ENCODE measurements at places on chromosomes 5 and 9. TPM values are rescaled to one million over a fixed set of nuclear protein-coding genes. Genes with fewer than 3 reads are reported as not detected.
A peak's percentile ranks its signal among the peaks of the same experiment; 100 is the strongest.

Gene FGFR4
- total RNA-seq = 2.3 TPM

Gene PRLR
- total RNA-seq = 0.86 TPM

Gene ZNF300
- 0.54 TPM for total RNA-seq

Gene AGXT2
- not detected for total RNA-seq

Gene CEP120
- total RNA-seq = 12.8 TPM

Gene MEIKIN
- total RNA-seq = not detected

Gene FOXI1
- not detected for total RNA-seq

Gene INSL4
- total RNA-seq = not detected

Gene IL5
- not detected for total RNA-seq

Gene SOX30
- total RNA-seq = 0.13 TPM

DNA sequence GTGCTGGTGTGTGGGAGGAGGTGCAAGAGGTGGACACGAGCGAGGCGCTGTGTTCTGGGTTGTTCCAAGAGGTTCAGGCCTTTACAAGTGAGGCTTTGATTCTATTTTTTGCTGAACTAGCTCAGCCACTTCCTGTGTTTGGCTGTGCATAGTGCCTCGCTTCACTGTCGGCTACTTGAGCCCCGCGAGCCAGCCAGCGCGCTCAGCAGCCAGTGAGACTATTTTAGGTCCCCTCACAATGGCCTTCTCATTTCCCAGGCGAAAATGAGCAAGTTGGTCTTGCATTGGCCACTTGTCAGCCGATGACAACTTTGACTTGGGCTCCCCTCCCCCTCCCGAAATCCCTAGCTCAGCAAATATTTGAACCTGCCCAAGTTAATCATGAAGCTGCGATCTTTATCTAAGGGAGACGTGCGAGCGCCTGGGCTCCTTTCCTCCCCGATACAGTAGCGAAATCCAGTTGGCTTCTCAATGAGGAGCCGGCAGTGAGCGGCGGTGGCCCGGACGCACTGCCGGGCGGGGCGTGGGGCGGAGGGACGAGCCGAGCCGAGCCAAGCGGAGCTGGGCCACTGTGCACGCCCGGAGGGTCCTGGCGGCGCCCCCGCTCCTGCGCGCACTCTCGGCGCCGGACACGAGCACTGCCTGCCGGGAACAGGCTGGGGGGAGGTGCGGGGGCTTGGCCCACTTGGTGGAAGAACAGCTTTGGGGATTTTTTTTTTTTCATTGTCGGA is 72.6 kb downstream of the PIK3R1 start:
- peak; percentile 85 for DNase-seq

DNA sequence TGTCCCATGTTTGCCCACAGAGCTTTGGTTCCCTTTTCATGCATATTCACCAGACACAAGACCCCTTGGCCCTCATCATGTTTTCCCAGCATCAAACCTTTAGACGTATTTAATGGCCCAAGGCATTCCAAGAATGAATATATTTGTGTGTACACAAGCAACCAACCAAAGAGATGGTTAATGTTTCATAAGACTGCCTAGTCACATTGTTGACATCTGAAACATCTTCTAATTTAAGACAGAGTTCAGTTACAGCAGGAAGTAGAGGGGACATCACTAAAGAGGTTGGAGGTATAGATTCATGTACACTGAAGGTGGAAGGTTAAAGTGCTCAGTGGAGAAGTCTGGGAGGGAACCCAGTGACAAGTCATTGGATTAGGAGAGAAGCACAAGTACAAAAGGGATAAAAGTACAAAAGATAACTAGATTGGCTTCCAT is 49.1 kb downstream of the SUSD1 start:
- DNase-seq = no peak

- DNase-seq = no peak
These were observed 11.3 kb upstream of the EXOC3 start for GRCh38 chr5:431711-432050.

DNA sequence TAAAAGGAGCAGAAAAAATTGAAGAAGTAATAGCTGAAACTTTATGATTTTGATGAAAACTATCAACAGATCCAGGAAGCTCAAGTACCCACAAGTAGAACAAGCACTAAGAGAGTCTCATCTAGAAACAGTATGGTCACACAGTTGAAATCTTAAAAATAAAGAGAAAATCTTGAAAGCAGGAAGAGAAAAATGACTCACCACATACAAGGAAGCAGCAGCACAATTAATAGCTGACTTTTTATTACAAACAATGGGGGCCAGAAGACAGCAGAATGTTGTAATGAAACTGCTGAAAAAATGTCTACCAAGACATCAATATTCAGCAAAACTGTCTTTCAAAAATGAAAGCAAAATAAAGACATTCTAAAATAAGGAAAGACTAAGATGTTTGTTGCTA is 1108.3 kb upstream of the DMAC1 start:
- DNase-seq = no peak

DNA sequence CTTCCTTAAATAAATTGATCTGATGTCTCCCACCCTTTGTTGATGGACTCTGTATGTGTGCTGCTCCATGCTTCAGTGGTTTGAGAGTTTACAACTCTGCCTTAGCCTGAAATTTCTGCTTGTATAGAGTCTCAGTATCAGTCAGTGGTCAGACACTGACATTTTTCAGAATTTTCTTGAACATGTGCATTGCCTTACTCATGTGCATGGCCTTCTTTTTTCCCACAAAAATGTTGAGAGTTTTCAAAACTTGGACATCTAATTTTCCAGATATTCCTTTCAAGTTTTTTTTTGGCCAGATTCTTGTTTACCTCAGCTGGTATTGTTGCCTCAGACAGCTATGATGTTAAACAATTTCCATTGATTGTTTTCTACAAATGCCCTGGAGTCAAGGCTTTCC is 427.1 kb upstream of the CHD1 start:
- DNase-seq = no peak

GRCh38 chr5:76544268-76544926 is 78.8 kb downstream of the F2RL2 start:
- no peak for DNase-seq

DNA sequence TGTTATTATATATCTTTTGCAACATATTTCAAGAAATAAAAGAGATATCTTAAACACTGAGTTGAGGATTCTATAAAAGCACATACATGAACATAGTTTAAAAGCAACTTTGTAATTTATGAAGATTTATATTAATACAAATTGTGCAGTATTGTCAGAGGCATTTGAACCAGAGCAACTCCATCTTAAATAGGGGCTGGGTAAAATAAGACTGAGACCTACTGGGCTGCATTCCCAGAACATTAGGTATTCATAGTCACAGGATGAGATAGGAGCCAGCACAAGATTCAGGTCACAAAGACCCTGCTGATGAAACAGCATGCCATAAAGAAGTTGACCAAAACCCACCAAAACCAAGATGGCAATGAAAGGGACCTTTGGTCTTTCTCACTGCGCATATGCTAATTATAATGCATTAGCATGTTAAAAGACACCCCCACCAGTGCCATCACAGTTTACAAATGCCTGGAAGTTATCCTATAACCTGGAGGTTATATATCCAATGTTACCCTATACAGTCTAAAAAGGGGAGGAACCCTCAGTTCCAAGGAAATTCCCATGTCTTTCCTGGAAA is 320.2 kb downstream of the FAM170A start:
- DNase-seq = no peak

DNA sequence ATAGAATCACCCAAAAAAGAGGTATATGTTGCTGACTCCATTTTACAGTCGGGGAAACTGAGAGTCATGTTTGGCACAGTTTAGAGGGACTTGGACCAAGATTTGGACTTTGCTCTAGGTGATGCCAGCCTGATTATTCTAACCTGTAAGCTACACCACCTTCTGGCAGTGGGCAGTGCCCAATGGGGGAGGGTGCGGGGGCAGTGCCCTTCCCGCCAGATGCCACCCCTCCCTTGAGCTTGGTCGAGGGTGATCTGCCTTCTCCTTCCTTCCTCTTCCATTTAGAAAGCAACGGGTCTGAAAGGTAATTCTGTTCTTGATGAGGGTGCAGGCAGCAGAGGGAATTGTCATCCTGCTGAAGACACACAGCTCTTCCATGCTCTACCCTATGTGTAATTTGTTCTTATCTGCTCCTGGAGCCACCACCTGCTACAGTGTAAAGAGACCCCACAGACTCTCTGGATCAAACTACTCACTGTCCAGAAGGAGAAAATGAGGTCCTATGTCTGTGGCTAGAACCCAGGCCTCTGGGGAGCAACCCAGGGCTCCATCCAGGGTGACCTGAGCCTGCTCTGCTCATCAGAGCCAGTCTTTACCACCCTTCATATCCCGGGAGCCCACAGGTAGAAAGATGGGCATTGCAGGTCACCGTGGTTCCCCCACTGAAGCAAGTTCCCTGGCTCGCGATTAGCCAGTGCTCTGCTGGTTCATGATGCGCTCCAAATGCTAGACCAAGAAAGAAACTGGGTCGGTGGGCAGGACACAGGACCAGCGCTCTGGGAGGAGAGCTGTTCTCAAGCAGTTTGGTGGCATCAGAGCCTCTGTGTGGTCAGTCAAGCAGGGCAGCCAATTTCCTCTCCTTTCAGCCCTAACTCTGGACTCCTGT is 156.2 kb downstream of the RGS3 start:
- no peak for DNase-seq

DNA sequence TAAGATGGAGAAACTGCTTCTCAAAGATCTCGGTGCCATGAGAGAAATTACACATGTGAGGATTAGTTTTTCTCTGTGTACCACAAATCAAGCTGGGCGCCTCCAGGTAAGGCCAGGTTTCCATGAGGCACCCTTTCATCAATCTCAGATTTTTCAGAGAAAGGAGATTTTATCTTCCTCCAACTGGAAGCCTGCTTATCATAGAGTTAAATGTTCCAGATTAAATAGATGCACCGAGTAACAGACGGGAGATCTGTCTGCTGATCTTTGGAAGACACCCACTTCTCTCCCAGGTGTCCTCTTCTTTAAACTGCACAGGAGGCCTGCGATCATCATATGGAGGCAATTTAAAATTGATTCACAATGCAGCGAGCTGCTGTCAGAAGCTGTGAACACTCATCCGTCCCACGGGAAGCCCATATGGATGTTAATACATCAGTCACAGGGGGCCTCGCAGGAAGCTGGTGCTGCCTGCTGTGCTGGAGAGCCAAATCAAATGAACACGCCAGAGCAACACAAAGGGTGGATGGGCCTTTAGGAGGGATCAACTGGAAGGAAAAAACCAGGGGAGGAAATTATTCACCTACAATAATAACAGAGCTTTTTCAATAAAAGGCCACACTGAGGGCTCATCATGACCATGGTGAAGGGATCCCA is 93.3 kb downstream of the TLE1 start:
- DNase-seq = no peak

GRCh38 chr9:121194730-121195129 is 6.9 kb downstream of the RAB14 start:
- no peak for DNase-seq

- no peak for DNase-seq
These were observed 198.1 kb upstream of the TRPC7 start for GRCh38 chr5:136563489-136563888.

DNA sequence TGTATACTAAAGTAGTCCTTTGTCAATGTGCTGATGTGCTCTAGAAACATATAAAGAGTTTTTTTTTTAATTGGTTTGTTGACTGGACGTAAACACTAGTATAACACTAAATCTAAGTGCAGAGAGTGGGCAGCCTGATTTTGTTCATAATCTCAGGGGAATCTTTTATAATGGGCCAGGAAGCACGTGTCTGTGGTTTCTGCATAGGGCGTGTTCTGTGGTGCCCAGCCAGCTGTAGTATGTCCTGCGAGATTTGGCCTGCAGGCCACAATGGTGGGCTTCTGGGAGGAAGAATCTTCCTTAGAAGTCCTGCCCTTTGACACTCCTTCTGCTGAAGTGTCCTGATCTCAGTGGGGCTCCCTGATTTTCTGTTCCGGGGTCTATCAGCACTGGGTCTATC is 49.0 kb upstream of the DHFR start:
- DNase-seq = no peak

DNA sequence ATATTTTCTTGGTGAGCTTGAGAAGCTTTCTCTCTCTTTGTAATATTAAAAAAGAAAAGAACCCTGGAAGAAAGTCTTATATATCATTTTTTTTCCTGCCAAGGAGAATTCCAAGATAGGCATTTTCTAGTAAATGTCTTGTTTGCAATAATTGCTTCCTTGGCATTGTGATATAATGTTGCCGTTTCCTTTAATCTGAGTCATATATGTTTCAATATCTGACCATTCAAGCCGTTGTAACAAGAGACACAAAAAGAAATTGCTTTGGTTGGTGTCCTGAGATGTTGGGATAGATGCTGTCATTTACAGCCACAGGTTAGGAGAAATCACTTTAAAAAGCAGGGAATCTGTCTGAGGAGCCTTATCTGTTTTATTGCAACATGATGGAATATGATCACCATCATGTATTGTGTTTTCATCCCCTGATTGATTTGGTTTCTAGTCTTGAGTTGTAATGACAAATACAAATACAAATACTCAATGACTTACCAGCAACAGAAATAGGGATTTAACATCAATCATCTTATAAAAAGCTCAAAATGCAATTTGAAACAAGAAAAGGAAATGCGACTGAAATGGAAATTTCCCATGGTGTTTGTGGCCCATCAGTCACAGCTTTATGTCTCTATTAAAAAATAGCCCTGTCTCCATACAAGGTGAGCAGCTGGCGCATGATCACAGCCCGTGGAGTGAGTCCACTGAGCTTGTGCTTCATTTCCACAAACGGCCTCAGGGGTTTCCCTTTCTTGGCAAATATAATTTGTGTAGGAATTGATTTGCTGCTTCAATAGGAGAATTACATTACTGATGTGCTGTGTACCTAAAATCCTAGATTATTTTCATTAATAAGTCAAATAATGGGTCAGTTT is 250.1 kb upstream of the TRPC7 start:
- DNase-seq = no peak

DNA sequence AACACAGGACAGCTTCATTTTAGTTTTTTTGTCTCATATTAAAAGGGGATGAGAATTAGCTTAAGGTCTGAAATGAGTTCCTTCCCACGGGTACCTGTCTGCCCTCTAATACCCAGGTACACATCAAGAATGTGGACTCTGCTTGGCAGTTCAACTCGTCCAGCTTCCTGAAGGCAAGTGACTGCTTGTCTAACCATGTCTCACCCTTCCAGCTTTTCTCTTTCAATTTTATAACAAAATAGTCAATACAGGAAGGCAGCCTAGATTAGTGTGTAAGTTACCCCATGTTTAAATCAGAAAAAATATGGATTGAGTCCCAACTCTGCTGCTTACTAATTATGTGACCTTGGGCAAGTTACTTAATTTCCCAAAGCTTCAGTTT is 50.5 kb upstream of the C5orf46 start:
- DNase-seq = no peak

GRCh38 chr9:36665921-36666431 is 93.3 kb downstream of the MELK start:
- DNase-seq = no peak

Data from Right ventricle myocardium superior (tissue), 1 donor.